ENCODE measurements at places on chromosomes 12 and 14.

DNA sequence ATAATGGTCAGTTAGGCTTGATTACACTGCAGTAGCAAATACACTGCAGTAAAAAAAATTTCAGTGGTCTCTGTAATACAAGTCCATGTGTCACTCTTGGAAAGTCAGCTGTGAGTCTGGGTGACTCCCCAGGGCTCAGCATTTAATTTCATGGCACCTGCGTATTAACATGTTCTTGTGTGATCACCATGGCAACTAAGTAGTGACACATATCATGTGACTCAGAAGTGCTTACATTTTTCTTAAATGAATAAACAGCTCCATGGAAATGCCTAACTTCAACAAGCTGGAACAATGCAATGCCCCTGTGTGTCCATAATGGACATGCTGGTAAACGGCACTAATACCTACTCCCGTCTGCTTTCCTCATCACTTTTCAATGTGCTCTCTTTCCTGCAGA, 88.5 kb upstream of the ANO4 start:
- DNase-seq, result no peak

GRCh38 chr14:60051721-60052221, 40.0 kb upstream of the PCNX4 start:
- DNase-seq, result peak; percentile 15

- no peak for DNase-seq
These were observed 5.8 kb downstream of the NUMB start for GRCh38 chr14:73452341-73453186.

GRCh38 chr14:65910108-65910786, 497.7 kb downstream of the FUT8 start:
- no peak for DNase-seq

- DNase-seq, result no peak
These were observed 24.0 kb downstream of the FKBP11 start for GRCh38 chr12:48901278-48901677.

GRCh38 chr12:116838365-116838764, 42.9 kb downstream of the HRK start:
- no peak for DNase-seq

DNA sequence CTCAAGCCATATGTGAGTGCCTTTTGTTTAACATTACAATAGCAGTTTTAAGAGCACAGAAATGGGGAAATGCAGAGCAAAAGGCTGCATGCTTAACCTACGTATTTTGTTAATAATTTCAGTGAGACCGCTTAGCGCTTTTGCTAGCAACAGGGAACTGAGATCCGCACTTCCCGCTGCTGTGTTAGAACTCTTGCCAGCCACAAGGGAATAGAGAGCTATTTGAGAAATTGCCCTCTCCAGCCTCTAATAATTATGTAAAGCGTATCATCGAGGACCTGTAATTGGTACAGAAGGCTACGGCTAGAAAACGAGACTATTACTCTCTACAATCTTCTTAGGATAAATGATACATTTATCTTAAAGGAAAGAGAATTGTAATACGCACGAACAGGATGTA, 205.2 kb upstream of the GRIP1 start:
- no peak for DNase-seq

GRCh38 chr14:91228112-91229004, 16.1 kb downstream of the GPR68 start:
- DNase-seq, result peak; percentile 83

DNA sequence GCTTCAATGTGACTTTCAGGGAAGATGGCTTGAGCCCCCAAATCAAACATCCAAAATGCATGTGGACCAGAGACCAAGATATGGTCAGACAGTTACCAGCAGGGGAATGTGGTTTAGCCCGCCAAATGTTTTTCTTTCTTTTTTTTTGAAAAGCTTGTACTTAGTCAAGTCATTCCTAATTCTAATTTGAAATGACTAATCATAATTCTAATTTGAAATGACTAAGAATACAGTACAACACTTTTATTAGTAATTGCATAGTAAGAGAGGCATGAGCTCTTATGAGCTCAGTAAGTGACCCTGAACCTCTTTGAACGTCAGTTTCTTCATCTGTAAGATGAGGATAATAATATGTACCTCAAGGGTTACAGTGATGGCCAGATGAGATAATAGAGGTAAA, 72.4 kb downstream of the HECTD4 start:
- DNase-seq, result no peak

- no peak for DNase-seq
These were observed 11.8 kb upstream of the TUBA1C start for GRCh38 chr12:49253033-49253623.

DNA sequence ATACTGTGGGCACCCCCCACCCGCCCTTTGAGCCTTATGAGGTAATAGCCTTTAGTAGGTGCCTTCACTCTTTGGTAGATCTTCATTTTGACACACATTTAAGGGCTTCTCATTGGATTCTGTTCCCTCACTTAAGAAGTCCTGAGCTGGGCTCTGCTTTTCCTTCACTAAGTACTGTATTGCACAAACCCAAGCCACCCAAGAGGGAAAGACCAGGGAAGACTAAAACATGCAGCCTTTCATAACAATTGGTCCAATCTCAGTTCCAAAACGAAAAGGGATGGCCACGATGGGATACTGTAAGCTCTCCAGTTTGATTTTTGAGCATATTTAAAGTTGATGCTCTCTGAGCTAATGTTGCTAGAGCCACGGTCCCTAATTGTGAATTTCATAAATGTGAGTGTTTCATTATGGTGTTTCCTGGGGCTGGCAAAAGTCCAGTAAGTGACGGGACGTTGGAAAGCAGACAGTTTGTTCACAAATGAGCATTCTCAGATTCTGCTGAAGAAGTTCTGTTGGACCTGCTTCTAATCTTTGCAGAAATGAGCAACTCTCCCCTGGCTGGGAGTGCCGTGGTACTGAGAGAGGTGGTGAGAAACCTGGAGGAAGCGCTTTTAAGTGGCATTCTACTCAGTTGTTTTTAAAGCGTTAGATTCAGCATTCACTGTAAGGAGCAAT, 9.4 kb downstream of the SSPN start:
- DNase-seq, result no peak

DNA sequence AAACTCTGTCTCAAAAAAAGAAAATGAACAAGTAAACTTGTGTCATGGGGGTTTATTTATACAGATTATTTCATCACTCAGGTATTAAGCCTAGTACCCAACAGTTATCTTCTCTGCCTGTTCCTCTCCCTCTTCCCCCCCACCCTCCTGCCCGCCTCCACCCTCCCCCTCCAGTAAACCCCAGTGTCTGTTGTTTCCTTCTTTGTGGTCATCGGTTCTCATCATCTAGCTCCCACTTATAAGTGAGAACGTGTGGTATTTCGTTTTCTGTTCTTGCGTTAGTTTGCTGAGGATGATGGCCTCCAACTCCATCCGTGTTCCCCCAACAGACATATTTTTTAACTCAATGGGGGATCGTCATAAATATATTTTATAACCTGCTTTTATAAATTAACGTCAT, 12.3 kb downstream of the IL31 start:
- DNase-seq, result peak; percentile 47

DNA sequence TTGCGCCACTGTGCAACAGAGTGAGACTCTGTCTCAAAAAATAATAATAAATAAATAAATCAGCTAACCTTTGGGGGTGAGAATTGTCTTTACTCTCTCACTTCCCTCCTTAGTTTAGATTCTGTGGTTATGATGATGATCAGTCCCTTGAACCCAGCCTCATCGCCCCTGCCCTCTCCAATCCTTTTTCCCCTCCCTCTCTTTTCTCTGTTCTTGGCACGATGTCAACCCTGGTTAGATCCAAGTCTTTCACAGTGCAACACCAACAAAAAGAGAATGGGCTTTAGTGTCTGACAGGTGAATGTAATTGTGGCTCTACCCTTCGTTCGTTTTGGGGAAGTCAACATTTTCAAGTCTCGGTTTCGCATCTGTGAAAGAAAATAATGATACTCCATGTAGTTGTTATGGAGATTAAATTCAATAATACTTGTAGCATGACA, 59.0 kb downstream of the NTN4 start:
- no peak for DNase-seq

DNA sequence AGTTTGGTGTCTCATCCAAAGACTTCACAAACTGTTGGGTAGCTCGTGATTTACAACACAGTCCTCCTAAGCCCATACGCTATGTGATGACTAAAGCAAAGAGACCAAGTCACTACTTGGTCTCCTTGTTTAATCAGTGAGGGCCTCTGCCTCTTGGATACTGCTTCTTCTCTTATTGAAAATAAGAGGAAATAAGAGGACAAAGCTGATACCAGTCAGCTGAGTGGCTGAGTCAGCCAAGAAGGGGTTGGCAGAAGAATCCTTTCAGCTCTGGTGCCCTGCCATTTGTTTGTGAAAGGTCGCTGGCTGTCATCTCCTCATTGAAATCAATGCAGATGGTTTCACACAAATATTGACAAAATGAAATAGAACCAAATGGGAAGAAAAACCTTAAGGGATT, 67.5 kb upstream of the SLC35F4 start:
- no peak for DNase-seq

- no peak for DNase-seq
These were observed 230.5 kb downstream of the PCNX1 start for GRCh38 chr14:71137536-71138447.

DNA sequence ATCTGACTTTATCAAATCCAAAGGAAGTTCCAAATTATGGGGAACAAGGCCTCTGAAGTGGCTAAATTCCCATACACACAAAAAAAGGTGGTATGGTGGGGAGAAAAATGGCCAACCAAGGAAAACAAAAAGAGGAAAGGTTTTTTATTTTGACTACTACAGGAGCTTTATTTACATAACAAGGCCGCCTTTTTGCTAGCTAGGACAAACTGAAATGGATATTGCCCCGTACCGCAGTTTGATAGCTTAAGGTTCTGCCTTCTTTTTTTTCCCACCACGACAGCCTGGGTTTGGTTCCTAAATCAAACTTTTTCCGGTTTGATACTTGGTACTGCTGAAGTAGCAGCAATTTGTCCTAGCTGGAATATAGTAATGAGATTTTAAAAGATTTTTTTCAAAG, 66.8 kb downstream of the COX16 start:
- DNase-seq, result no peak

GRCh38 chr12:111275308-111275707, 93.6 kb downstream of the PHETA1 start:
- no peak for DNase-seq

GRCh38 chr12:113007166-113007565, 28.8 kb downstream of the OAS2 start:
- no peak for DNase-seq

DNA sequence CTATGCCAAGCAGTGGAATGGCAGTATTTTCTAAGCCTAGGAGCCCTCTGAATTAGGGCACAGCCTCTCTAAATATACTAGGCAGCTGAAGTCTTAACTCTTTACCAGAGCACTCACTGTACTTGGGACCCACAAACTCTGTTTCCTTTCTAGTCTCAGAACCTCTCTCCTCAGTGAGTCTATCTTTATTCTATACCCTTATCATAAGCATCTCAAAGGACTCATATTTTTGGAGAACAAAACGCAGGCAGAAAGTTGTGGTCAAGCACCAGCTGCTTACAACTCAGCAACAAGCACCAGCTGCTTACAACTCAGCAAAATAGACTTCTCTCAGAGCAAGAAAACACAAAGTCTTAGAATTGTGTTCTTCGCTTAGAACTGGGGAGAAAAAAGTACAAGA, 993 bp downstream of the CCDC196 start:
- DNase-seq, result no peak

DNA sequence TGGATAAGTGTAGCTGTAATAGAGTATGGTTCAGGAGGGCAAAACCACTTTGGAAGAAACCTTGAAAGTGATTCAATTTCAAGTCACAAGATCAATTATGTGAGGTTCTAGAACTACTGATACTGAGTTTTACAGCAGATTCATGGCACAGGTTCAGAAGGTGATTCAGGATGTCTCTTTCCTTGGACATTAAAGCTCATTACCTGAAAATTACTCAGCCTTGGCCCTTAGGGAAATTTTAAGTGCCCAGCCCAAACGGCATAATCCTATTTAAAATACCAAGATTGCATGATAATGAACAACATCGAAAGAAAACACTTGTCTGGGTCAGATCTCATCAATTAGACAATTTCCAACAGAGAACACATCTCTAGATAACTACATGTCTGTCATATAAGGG, 70.2 kb upstream of the SLC38A2 start:
- DNase-seq, result no peak

GRCh38 chr14:76090616-76091391, 60.9 kb upstream of the GPATCH2L start:
- no peak for DNase-seq

DNA sequence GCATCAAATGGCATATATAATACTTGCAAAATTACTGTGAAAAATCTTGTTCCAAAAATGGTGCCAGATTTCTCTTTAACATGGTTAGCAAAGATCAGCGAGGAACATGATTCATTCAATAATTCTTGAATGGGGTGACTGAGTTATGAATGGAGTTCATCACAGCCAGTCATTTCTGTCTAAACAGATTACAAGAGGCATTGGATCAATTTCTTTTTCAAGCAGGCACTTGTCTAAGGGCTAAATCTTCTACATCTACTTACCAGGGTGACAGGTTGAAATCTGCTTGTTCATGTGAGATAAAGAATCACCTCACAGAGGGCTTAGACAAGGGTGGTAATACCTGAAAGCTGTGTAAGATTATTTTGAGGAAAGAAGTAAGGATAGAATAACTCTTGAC, 247.7 kb downstream of the ATP23 start:
- no peak for DNase-seq

DNA sequence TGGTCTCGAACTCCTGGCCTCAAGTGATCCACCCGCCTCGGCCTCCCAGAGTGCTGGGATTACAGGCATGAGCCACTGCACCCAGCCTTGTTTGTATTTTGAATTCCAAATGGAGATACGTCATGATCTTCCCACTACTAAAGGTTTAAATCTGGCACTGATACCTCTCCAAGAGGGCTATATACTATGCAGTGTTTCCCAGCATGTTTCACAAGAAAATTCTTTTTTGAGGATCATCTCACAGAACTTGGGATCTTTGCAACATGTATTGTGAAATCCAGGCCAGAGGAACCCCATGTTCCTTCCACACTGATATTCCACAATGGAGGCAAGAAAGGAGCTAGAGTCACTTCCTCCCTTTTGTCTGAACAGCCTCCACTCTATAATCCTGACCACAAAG, 112.7 kb downstream of the NT5DC3 start:
- no peak for DNase-seq

DNA sequence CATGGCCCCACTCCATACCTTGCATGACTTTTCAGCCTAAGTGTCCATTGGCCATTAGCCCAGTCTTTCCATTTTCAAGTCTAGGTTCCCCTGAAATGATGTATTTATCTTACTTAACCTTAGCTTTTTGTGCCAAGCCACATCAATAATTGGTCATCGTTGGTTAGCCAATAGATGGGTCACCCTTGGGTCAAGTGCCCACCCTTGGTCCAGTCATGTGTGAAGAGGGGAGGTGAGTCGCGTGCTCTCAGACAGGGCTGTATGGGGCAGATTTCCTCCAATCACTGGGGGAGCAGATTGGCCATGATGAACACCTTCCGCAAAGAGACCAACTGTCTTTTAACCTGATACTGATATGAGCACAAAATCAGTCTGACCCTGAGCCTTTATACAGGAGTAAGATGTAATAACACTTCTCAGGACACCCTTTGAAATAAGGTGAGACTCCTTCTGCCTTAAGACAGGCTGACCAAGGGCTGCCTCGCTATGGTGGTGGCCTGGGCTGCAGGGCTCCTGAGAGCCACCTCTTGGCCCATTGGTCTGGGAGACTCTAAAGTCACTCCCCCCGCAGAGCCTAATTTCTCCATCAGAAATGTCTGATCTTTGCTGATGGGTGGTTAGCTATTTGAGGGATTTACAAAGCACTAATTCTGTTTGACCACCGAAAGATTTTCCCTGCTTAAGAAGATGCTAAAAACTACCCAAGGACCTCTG, 143.2 kb downstream of the ZFP36L1 start:
- no peak for DNase-seq

- no peak for DNase-seq
These were observed 23.8 kb upstream of the STK38L start for GRCh38 chr12:27220055-27220987.

- DNase-seq, result no peak
These were observed 154.2 kb upstream of the PRMT8 start for GRCh38 chr12:3336606-3337311.
